Lower leg skin (tissue), 4 donors: ENCODE measurements at places on chromosomes 4 and X. TPM values are rescaled to one million over a fixed set of nuclear protein-coding genes. Genes with fewer than 3 reads are reported as not detected.

Gene KCND1
- total RNA-seq = 0.39 TPM

Gene SPANXN3
- total RNA-seq = not detected

Gene BST1
- 3.7 TPM for total RNA-seq

Gene COL4A6
- total RNA-seq = 9.4 TPM

Gene MUC7
- total RNA-seq = 2.5 TPM

Gene DCAF12L2
- 0.23 TPM for total RNA-seq

Gene CHRDL1
- 17.5 TPM for total RNA-seq

Gene MAGEA9B
- not detected for total RNA-seq

Gene MTHFD2L
- 16.2 TPM for total RNA-seq

Gene ZIC3
- total RNA-seq = not detected

Gene SSX1
- total RNA-seq = not detected

Gene LRIT3
- total RNA-seq = 0.21 TPM

Gene AREG
- total RNA-seq = 7.4 TPM

Gene XPNPEP2
- 2.7 TPM for total RNA-seq

Gene IL13RA2
- not detected for total RNA-seq

Gene SLC10A6
- 159 TPM for total RNA-seq

Gene KLHL8
- total RNA-seq = 6.2 TPM
